Activated CD8-positive, alpha-beta memory T cell treated with anti-CD3 and anti-CD28 coated beads for 48 hours (primary cell): ENCODE measurements at places on chromosomes 1 and 21.
A peak's percentile ranks its signal among the peaks of the same experiment; 100 is the strongest.

DNA sequence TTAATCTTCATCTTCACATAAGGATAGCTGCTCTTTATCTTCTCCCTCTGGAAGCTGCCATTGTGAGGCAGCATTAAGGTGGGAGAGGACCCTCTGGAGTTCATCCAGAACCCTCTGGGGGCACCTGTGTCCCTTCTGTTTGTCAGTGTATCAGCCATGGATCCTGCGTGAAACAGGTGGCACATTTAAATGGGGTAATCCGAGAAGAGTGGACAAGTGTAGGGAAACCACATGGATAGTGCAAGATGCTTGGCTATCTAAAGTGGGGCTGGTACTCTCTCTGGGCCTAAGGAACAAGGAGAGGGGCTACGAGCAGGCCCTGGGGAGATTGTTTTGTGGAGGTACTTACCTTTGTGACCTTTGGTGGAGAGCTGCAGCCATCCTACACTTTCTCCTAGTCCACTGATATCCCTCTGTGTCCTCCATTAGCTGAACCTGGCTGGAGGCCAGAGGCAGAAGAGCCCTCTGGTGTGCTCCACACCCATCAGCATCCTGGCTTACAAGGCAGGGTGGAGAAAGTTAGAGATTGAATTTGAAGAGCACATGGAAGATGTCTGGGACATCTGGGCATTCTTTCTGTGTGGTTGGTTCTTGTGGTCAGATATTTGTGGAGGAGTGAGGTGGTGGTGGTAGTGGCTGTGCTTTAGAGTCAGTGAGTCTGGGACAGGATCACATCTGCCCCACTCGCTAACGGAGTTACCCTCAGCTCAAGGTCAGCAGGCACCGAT lies 117.7 kb downstream of the FGGY start:
- no peak for DNase-seq

- DNase-seq: no peak
These were observed 15.7 kb downstream of the SSR2 start for GRCh38 chr1:156004843-156005584.

DNA sequence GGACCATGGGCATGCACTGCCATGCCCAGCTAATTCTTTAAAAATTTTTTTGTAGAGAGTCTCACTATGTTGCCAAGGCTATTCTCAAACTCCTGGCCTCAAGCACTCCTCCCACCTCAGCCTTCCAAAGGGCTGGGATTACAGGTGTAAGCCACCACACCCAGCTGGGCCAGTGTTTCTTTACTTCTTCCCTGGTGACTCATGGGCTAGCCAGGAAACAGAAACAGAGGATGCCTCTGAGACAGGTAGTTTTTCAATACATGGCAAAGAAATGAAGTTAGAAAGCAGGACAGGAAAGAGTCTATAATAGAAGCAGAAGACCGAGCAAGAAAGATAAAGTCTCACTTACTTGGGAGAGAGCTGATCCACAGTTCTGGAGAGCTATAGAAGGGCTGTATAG lies 7.6 kb upstream of the C1orf74 start:
- DNase-seq: no peak

DNA sequence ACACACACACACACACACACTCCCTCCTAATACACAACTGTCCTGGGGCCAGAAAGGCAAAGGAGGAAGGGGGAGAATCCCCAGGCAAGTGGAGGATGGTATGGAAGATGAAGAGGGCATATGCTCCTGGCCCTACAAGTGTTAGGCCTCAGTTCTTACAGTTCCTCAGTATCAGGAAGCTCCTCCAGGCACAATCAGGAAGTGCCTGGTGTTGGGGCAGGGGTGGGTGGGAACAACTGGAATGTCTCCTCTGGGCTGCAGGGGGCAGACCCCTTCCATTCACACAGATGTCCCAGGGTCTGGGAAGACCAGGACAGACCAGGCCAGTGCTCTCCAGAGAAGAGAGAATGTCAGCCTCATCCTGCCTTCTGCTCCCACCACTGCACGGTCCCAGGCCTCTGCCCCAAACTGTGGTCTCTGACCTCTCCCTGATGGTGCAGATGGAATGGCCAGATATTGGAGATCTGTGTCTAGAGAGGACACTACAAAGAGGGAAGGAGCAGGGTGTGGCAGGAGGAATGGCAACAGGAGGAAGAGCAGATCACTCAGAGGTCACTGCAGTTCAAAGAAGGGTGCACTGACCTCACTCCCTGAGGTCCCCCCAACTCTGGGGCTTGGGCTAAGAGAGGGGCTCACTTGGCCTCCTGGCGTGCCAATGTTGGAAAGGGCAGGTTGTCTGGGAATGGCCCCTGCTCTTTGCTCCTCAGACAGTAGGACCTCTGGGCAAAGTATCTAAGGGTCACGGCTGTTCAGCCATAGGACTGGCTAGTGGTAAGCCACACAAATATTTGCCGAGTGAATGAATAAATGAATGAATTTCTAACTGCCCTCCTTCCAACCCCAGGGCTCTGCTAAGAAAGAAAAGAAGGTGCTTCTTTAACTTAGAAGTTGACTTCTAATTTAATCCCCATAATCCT lies 2.5 kb upstream of the DENND2D start:
- no peak for DNase-seq

DNA sequence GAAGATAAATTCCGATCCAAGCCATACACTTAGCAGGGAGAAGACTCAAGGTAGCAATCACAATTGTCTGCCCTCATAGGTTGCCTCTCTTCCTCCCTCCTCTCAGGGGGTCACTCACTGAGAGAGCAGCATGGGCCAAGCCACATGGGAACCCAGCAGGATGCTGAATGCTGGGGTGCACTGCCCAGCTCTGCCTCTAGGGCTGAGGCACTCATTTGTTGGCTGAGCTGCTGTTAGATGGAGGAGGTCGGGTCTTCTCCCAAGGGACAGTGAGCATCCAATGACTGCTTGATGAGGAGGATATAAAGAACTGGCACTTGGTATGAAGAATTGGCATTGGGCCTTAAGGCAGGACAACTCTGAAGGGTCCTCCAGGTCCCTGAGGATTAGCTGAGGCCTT lies 418.8 kb downstream of the SIPA1L2 start:
- DNase-seq: no peak

DNA sequence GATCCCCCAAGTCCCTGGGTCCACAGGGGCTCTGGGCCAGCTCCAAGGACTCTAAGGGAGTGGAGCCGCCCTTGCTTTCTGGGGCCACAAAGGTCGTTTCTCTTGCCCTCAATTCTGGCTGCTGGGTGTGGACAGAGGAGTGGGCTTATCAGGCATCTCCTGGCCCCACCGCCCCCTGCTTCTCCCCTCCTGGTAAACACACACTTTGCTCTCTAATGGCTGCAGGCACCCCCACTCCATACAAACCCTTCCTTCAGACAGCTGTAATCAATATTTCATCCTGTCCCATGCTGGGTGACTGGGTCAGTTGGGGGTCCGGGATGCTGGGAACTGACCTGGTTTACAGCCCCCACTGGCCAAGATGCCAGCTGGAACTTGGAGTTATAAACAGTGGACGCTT lies 67.5 kb downstream of the PRDM16 start:
- DNase-seq: no peak

DNA sequence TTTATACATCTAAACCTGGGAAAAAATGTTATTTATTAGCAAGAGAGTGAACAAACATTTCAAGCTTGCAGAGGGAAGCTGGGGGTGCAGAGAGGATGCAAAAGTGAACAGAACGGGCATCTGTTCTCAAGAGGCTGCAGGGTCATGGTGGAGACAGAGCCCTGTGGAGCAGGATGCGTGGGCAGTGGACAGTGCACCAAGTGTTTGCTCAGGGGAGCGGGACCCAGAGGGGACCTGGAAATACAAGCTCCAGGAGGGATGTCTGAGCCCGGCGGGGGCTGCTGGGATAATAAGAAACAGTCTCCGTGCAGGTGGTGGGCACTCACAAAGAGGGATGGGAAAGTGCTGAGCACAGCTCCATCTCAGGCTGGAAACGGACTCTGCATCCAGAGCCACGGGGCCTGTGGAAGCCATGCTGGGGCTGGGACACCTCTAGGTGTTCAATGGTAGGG lies 105.3 kb upstream of the SLC45A1 start:
- DNase-seq: no peak

DNA sequence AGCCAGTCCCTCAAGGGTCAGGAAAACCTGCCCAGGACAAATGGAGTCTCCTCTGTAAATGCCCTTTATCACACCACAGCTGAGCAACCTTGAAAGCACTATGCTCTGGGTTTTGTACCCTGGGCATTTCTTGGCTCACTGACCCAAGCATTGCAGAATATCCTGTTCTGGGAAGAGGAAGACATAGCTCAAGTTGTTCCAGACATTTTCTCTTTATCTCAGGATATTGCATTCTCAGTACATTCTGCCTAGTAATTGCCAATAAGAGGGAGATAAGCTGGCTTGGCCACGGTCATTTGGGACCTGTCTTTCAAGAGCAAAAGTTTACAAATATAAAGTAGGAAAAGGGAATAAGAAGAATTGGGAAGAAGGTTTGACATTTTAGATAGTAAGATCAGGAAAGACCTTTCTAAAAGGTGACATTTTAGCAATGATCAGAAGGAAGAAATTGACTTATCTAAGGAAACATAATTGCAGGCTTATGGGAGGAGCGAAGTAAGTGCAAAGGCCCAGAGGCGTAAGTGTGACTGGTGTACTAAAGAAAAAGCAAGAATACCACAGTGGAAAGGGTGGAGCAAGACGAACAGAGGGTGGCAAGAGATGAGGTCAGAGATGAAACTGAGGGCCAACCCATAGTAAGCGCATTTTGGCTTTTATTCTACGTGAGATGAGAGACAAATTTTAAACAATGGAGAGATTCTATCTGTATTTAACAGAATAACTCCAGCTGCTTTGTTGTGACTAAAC lies 394.0 kb upstream of the CXADR start:
- DNase-seq: no peak

- no peak for DNase-seq
These were observed 1.5 kb downstream of the S100A8 start for GRCh38 chr1:153389401-153389800.

GRCh38 chr1:182974506-182975191 lies 21.7 kb upstream of the SHCBP1L start:
- DNase-seq: no peak

DNA sequence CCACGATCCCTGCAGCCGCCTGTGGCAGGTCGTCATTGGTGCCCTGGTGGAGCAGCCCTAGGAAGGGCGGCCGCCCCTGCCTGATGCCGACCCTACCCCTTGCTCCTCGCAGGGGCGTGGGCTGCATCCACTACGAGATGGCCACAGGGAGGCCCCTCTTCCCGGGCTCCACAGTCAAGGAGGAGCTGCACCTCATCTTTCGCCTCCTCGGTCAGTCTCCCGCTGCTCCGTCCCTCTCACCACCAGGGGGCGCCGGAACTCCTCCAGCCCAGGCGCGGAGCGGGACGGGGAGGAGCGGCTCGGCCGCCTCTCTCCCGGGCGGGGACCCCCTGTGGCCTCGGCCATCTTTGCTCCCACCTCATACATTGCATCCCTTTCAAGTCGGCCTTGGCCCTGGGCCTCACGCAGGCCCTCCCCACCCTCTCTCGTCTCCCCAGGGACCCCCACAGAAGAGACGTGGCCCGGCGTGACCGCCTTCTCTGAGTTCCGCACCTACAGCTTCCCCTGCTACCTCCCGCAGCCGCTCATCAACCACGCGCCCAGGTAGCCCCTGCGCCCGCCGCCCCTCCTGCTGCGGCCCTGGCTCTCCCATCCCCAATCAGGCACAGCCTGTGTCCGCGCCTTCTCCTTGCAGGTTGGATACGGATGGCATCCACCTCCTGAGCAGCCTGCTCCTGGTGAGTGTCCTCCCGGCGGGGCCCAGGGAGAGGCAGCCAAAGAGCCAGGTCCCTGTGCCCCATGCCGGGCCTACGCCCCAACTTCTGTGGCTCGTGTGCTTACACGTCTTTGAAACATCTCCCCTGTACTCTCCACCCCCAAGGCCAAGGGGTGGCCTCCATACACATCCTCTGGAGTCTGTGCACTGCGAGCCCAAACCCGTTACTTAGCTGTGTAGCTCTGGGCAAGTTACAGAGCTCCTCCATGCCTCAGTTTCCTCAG lies 24.7 kb downstream of the CDK18 start:
- DNase-seq: peak; percentile 58

DNA sequence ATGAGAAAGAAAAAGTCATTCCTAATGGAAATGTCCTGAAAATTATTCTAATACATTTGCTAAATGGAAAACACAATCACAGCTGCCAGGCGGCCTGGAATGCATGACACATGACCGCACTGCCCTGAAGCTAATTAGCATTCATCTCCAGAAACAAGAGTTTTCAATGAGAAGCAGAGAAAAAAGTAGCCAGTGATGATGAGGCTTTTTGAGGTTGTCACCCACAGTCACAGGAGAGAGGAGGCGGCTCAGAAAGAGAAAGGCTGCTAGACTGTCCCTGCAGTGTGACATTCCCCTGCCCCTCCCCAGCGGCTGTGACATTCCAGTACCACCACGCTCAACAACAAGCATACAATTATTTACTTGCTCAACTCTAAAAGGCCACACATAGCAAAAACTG lies 122.9 kb upstream of the KRTAP19-8 start:
- no peak for DNase-seq

- no peak for DNase-seq
These were observed 10.3 kb upstream of the PTPN7 start for GRCh38 chr1:202170726-202171125.

GRCh38 chr1:65421351-65422025 lies 1.0 kb downstream of the LEPR start:
- DNase-seq: no peak

DNA sequence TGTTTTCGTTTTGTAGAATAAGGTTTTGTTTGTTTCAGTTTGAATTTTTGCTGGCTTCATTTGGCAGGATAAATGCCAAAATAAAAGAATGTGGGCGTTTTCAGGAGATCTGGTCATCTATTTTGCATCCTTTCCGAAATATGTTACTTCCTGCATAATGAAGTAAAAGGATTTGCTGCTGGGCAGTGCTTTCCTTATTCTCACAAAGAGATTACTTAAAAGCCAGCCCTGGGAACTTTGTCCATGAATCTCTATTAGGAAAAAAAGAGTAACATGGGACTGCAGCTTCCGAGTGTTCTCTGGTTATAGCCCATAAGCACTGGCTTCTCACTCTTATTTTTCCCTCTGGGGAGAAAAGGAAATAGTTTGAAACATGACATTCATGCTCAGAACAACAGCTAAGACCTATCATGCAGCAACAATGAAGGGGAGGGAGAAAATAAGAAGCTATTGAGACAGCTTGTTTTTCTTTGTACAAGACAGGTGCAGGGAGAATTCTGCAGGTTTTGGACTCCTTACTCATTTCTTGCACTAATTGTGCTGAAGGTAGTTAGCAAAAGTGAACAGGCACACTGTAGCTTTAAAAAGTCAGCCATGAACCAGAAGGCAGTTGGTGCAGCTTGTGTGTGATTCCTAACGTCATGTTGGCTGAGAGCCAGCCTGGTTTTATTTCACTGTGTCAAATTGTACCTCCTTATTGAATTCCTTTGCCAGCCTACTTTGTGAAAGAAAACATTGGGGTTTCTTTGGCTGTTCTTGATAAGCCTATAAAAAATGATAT lies at the start of gene SAMD13:
Gene SAMD13, plus strand, starts transcription at position 705 of the 781 bp plus-strand sequence. CDS start 1,527 bp downstream, outside the sequence.
- DNase-seq: no peak
